ENCODE measurements at places on chromosomes 2 and 18.

DNA sequence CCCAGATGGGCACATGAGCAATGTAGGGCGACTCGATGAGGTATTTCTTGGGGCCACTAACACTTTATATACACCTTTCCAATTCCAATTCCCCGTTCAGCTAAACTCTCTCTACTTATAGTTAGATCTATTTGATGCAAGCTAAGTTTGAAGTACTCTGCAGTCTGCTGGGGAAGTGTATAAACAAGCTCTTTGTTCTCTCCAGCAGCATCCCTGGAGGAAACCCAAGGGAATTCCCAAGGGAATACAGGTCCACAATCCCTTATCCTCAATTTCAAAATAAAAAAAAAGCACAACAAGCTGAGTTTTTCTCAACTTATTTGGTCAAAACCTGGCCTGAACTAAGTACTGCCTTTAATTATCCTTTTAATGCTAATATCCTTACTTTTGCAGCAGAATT lies 433.3 kb downstream of the NBAS start:
- DNase-seq = no peak

- no peak for DNase-seq
Observed at GRCh38 chr18:8787794-8788193, 82.4 kb downstream of the MTCL1 start.

- no peak for DNase-seq
Observed at GRCh38 chr18:42113529-42114191, 158.6 kb downstream of the PIK3C3 start.

- no peak for DNase-seq
Observed at GRCh38 chr2:235553696-235554100, 59.9 kb downstream of the AGAP1 start.

GRCh38 chr2:68317971-68318913 lies 1.5 kb downstream of the CNRIP1 start:
- no peak for DNase-seq

DNA sequence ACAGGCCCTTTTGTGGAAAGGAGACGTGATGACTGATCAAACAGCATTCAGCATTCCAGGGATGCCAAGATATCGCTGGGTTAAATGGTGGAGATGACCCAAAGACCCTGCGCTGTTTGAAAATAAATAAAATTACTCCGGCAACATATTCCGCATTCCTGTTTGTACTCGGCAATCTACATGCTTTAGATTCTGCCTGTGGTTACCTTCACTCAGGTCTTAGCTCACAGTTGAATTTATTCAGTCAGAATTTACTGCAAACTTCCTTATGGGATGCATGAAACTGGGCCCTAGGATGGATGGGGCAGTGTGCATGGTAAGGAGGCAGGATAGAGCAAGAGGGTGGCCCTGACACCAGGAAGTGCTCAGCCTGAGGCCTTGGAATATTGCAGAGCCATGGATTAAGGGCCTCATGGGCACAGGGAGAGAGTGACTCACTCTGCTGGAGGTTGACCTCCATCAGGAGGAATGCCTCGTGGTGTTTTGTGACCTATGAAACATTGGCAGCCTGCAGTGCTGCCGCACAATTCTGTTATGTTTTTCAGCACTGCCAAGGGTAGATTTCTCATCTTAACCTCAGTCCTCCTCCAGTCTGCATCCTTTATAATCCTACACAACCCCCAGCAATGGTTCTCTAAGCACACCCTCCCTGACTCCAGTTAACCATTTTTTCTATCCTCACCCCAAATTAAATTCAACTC lies 321.4 kb downstream of the IRS1 start:
- no peak for DNase-seq

- DNase-seq = no peak
Observed at GRCh38 chr2:195410074-195410671, 246.9 kb upstream of the SLC39A10 start.
